Activated CD8-positive, alpha-beta T cell treated with anti-CD3 and anti-CD28 coated beads for 36 hours (primary cell): ENCODE measurements at places on chromosomes 4 and X. TPM values are rescaled to one million over a fixed set of nuclear protein-coding genes. Genes with fewer than 3 reads are reported as not detected.

GRCh38 chr4:99714179-99714578, 56.6 kb upstream of the C4orf54 start:
- DNase-seq = no peak
- H3K27me3 ChIP-seq = peaks cover 2% of the 10 kb centered on the region
- peaks cover 5% of the 10 kb centered on the region for H3K4me1 ChIP-seq
- H3K4me3 ChIP-seq = no peak overlapping the region
- H3K36me3 ChIP-seq = no peaks in the 10 kb centered on the region
- H3K27ac ChIP-seq = no peak overlapping the region

- H3K4me1 ChIP-seq = no peaks in the 10 kb centered on the region
- no peak overlapping the region for H3K4me3 ChIP-seq
- no peak for DNase-seq
- no peaks in the 10 kb centered on the region for H3K36me3 ChIP-seq
- H3K27ac ChIP-seq = no peak overlapping the region
- H3K27me3 ChIP-seq = peaks cover 5% of the 10 kb centered on the region
These were observed 9.6 kb upstream of the IL13RA1 start for GRCh38 chrX:118717678-118718391.

DNA sequence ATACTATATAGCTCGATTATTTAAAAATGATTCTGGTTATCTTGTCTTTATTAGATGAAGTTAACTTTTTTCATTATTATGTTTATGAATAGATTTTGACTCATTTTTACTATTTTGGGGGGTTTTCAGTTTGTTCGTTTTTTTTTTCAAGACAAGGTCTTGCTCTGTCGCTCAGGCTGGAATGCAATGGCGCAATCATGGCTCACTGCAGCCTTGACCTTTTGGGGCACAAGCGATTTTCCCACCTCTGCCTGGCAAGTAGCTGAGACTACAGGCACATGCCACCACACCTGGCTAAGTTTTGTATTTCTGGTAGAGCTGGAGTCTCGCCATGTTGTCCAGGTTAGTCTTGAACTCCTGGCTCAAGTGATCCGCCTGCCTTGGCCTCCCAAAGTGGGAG, 24.9 kb upstream of the FOXR2 start:
- H3K36me3 ChIP-seq = no peaks in the 10 kb centered on the region
- H3K27ac ChIP-seq = no peak overlapping the region
- DNase-seq = no peak
- H3K4me3 ChIP-seq = no peak overlapping the region

DNA sequence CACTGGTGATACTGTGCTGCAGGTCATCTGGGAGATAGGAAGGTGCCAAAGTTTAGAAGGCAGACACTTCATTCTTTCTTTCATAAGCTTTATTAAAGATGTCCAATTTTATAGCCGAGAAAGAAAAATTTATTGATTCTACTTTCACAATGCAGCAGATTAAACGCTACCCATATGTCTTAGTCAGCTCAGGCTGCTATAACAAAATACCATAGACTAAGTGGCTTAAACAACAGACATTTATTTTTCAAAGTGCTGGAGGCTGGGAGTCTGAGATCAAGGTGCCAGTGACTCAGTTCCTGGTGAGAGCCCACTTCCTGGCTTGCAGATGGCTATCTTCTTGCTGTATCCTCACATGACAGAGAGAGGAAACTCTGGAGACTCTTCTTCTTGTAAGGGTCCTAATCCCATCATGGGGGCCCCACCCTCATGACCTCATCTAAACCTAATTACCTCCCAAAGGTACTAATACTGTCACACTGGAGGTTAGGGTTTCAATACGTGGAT, 33.4 kb upstream of the KLHL34 start:
- H3K36me3 ChIP-seq = no peaks in the 10 kb centered on the region
- H3K27ac ChIP-seq = no peak overlapping the region

DNA sequence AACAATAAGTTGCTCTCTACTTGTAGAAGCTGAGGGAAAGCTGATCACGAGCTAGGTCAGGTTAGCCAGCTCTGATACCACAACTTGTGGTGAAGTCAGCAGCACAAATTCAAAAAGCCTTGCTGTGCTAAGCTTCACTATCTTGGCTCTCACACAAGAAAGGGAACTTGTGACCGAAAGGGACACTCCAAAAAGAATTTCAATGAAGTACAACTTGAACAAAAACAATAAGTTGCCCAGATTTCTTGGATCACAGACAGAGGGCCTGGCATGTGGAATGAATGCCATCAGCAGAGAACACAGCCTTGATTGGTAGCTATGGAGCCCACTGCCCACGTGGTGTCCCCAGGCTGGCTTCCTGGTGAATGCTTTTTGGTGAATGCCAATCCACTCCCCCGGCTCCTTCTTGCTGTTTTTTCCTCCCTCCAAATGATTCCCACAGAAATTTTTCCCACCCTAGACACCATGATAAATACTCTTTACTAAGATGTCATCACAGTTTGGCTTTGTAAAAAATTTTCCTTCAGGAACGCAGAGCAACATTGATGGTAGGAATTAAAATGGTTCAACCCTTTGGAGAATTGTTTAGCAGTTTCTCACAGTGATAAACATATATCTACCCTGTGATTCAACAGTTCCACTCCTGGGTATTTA, 82.6 kb downstream of the ANXA3 start:
- no peak overlapping the region for H3K4me3 ChIP-seq
- no peak for DNase-seq
- no peaks in the 10 kb centered on the region for H3K27me3 ChIP-seq
- peaks cover 12% of the 10 kb centered on the region for H3K4me1 ChIP-seq
- no peak overlapping the region for H3K27ac ChIP-seq
- H3K36me3 ChIP-seq = no peaks in the 10 kb centered on the region

DNA sequence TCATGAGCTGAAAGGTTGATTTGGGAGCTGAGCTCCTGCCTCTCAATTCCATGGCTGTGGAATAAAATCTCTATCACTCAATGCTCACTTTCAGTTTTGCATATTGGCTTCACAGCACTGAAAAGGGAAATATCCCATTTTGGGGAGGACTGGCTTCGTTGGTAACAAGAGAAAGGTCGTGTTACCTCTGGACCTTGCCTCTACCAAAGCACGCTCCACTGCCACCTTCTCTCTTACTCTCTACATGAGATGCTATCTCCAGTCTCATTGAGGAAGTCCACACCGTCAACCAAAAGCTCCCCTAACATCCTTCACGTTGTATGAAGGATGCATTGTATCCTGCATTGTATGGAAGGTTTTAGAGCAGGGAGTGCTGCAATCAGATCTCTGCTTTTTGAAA, 195.0 kb upstream of the LDB2 start:
- H3K27ac ChIP-seq = no peak overlapping the region

GRCh38 chrX:50614460-50614859, 143.8 kb upstream of the DGKK start:
- no peaks in the 10 kb centered on the region for H3K4me1 ChIP-seq
- no peak overlapping the region for H3K27ac ChIP-seq
- H3K27me3 ChIP-seq = peaks cover 4% of the 10 kb centered on the region
- H3K36me3 ChIP-seq = no peaks in the 10 kb centered on the region
- DNase-seq = no peak
- H3K4me3 ChIP-seq = no peak overlapping the region

DNA sequence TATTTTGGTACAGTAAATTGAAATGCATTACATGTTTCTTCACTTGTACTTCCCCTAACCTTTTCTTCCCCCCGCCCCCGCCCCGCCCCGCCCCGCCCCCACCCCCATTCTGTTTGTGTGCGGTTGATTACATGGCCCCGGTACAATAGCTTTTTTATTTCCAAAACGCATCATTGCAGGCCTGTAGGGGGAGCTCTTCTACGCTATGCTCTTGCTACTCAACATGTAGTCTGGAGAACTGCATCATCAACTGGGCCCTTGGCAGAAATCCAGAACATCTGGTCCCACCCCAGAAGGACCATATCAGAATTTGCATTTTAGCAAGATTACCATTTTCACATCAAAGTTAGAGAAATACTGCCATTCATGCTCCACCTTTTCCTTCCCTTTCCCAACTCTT, 333.3 kb upstream of the DDX53 start:
- no peaks in the 10 kb centered on the region for H3K36me3 ChIP-seq
- no peaks in the 10 kb centered on the region for H3K4me1 ChIP-seq
- peak; percentile 7 for DNase-seq
- H3K27ac ChIP-seq = no peak overlapping the region

RHOXF2B gene
- total RNA-seq = not detected

L1CAM gene
- total RNA-seq = 2.1 TPM

TXK gene
- 20.6 TPM for total RNA-seq

PRDM8 gene
- total RNA-seq = 3.2 TPM

RPA4 gene
- 0.38 TPM for total RNA-seq

RS1 gene
- not detected for total RNA-seq

COL4A5 gene
- not detected for total RNA-seq

SMPX gene
- total RNA-seq = not detected
